ENCODE measurements at places on chromosomes 7 and 10.

- no peak overlapping the region for H3K27ac ChIP-seq
- DNase-seq = no peak
These were observed 3.6 kb upstream of the RARRES2 start for GRCh38 chr7:150345012-150345411.

GRCh38 chr10:58638388-58638787 lies 125.7 kb downstream of the BICC1 start:
- H3K27ac ChIP-seq = peak overlapping the region; percentile 77
- H3K4me3 ChIP-seq = no peak overlapping the region
- H3K27me3 ChIP-seq = no peaks in the 10 kb centered on the region
- H3K4me1 ChIP-seq = peaks cover 66% of the 10 kb centered on the region
- peak; percentile 53 for DNase-seq

DNA sequence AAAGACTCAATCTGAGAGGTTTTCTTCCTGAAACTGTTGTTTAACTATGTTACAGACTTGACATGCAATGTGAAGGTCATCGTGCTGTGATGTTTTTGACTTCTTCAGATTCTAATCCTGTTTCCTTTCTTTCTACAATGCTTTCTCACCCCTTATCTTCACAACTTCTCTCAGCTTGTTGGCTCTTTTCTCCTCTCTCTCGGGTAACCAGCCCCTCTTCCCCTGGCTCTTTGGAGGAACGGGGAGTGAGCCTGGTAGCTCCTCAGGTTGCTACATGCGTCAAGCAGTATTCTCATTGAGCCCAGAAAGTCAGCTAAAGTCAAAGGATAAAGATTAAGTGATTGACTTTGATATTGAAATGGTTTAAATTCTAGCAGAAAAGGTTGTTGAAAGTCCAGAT lies 40.1 kb downstream of the SEC23IP start:
- no peak for DNase-seq
- peaks cover 8% of the 10 kb centered on the region for H3K4me1 ChIP-seq
- H3K36me3 ChIP-seq = peaks cover 81% of the 10 kb centered on the region
- H3K27ac ChIP-seq = no peak overlapping the region
- H3K27me3 ChIP-seq = no peaks in the 10 kb centered on the region
- H3K4me3 ChIP-seq = no peak overlapping the region

- H3K27ac ChIP-seq = peak overlapping the region; percentile 48
- H3K4me1 ChIP-seq = peaks cover 31% of the 10 kb centered on the region
- H3K27me3 ChIP-seq = no peaks in the 10 kb centered on the region
- peak; percentile 58 for DNase-seq
These were observed 42.6 kb downstream of the BAMBI start for GRCh38 chr10:28719789-28720436.

- no peaks in the 10 kb centered on the region for H3K4me1 ChIP-seq
- H3K27me3 ChIP-seq = no peaks in the 10 kb centered on the region
- no peaks in the 10 kb centered on the region for H3K36me3 ChIP-seq
- no peak overlapping the region for H3K4me3 ChIP-seq
These were observed 46.8 kb upstream of the TMEM213 start for GRCh38 chr7:138750901-138751464.

- H3K4me1 ChIP-seq = no peaks in the 10 kb centered on the region
- no peaks in the 10 kb centered on the region for H3K36me3 ChIP-seq
- no peak overlapping the region for H3K4me3 ChIP-seq
- H3K27ac ChIP-seq = no peak overlapping the region
- H3K27me3 ChIP-seq = no peaks in the 10 kb centered on the region
- no peak for DNase-seq
These were observed 27.2 kb downstream of the EZH2 start for GRCh38 chr7:148856891-148857290.

Data from SJSA1 (cell line).